ENCODE measurements at places on chromosomes 13 and 19.

DNA sequence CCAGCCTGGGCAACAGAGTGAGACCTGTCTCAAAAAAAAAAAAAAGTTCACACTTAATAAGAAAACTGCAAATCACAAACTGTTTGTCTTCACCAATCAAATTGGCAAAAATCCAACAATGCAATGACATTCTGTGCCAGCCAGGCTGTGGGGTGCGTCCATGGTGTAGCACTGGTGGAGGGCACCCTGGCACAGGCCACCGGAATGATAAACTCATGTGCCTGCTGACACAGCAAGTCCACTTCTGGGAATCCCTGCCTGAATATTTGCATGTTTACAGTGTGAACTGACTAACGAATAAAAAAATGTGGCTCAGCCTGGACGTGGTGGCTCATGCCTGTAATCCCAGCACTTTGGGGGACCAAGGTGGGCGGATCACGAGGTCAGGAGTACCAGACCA lies 1.6 kb upstream of the LRRC25 start:
- no peak for DNase-seq

DNA sequence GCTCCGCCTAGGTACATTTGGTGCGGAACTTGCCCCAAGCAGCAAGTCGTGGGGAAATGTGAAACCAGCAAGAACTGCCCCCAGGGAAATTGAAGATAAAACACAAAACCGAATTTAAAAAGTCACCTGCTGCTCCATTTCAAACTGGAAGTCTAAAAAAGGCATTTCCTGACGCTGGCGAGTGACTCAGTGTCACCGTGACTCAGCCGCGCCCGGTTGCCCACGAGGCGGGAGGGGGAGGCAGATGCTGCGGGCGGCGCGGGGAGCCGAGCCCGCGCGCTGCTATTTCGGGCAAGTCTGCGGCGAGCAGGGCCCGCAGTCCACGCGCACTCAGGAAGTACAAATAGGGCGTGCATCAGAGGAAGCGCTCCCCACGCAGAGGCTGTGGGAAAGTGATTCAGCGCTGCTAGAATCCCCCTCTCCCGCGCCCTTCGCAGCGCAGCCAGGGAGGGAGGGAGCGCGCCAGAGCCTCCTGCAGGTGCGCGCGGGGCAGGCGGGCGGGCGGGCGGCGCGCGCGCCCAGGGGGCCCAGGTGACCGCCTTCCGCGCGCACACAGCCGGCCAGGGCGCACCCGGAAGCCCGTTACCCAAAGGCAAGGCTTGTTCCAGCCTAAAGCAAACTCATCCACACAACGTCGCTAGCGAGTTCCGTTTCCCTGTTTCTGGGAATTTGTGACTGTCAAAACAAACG lies 168.8 kb downstream of the COL4A1 start:
- DNase-seq = no peak

- no peak for DNase-seq
Observed at GRCh38 chr13:113777311-113778260, 18.6 kb downstream of the TMEM255B start.

GRCh38 chr19:55254625-55254977 lies 4.2 kb downstream of the PPP6R1 start:
- DNase-seq = no peak

DNA sequence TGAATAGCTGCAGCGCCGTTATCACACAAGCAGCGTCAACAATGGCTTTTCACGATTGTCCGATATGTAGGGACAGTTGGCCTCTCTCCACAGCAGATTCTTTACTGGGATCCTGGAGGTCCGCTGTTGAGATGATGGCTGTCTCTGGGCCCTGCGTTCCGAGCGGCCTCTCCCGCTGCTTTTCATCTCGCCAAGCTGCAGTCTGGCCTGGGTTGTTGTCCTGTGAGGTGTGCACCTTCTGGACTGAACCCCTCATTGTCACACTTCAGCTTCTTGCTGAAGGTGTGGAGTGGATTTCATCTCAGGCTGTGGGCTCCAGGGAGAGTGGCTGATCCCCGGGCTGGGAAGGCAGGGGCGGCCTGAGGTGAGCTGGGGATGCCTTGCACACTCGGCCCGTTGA lies 9.6 kb downstream of the UPF1 start:
- no peak for DNase-seq

DNA sequence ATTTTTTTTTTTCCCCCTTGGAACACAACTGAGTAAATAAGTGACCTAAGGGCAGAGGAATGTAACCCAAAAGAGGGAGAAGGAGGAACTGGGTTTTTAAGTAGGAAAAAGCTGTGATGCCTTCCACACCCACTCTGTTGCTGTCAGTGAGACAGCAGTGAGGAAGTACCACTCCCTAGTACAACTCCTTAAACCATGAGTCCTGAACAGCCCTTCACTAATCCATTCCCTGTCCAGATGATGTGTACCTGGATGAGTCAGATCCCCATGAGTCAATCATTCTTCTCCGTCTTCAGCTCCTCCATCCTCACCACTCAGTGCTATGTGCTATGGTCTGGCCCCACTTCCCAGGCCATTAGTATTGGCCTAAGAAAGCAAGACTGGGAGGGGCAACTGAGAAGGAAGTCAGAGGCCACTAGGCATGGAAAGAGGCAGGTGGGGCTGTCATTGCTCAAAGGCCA lies 12.9 kb upstream of the CXCL17 start:
- DNase-seq = no peak

Measured in activated CD8-positive, alpha-beta memory T cell treated with anti-CD3 and anti-CD28 coated beads for 1 hour (primary cell).